ENCODE measurements at places on chromosomes 2 and 18.

DNA sequence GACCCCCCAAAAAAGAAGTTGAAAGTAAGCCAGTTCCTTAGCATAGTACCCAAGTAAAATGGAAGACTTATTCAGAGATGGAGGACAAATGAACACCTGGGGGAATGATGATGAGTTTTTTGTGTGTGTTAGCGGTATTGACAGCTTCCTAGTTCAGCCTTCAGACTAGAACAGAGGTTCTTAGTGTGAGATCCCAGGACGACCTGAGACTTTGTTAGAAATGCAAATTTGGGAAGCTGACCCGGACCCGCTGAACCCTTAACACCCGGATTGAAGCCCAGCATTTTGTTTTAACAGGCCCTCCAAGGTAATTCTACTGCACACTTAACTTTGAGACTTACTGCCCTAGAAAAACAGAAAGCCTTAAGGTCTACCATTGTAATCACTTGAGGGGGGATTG, 20.3 kb downstream of the SPOPL start:
- DNase-seq: no peak

- DNase-seq: no peak
These were observed 211.4 kb upstream of the SMIM21 start for GRCh38 chr18:75638776-75639471.

- DNase-seq: no peak
These were observed 69.8 kb downstream of the DHRS9 start for GRCh38 chr2:169139145-169139544.

GRCh38 chr18:62751341-62751821, 36.0 kb downstream of the PHLPP1 start:
- DNase-seq: no peak

GRCh38 chr2:86477349-86477748, 36.2 kb downstream of the KDM3A start:
- DNase-seq: no peak

DNA sequence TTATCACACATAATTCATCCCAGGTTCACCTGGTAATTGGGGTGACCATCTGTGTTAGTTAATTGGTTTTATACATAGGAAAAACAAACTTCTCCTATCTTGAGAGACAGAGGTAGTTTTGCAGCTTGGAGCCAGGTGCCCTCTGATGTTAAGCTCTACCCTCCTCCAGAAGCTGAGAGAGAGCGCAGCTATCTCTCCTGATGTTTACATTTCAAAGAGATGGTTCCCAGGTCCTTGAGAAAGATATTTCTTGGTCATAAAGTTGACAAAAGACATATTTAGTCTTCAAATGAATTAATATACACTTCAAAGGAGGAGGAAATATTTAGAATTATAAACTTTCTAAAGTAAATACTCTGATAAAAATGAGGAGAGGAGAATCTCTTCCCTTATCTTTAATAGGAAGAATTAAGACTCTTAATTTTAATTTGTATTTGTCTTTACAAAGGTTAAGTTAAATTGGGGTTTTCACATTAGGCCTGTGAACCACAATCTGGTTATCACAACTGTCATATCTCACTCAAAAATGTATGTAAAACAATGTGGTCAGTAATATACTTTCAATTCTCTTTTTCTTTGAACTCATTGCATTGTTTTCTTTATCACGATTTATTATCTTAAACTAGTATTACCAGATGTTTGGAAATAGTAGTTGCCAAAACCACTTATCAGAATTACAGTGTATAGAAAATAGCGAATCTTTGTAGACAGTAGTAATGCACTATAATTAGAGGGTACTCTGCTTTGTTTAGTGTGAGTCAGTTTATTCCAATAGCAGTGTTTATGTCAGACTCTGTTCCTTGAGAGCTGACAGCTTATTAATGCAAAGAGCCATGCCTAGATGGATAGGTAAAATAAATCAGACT, 26.8 kb downstream of the SERPINB4 start:
- DNase-seq: no peak

DNA sequence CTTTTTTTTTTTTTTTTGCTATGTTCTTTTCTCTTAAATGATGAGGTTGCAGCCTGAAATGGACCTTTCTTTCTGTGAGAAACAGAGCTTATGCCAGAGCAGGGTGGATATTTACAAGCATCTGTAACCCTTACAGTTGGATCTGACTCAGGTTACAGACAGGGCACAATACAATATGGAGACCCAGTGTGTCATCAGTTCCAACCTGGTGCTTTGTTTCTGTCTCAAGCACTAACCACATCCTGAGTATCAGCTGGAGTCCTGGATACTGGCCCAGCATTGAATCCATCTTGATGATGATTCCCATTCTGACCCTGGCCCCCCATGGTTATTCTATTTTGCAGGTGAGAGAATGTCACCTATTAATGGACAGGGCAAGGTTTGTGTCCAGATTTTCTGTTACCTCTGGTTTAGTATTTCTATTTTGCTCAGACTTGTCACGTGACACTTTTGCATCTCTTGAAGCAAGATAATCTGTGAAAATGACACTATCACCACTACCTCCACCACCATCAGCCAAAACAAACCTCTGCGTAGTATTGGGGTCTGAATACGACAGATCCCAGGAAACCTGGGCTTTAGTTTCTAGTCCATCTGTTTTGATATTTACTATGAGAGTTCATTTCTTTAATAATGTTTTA, 174.0 kb downstream of the CCDC85A start:
- DNase-seq: no peak

- no peak for DNase-seq
These were observed 70.1 kb downstream of the RPE start for GRCh38 chr2:210072493-210072892.

GRCh38 chr2:227394401-227394800, 6.7 kb upstream of the SCYGR1 start:
- DNase-seq: no peak

GRCh38 chr18:60047556-60047955, 147.8 kb downstream of the PMAIP1 start:
- no peak for DNase-seq

DNA sequence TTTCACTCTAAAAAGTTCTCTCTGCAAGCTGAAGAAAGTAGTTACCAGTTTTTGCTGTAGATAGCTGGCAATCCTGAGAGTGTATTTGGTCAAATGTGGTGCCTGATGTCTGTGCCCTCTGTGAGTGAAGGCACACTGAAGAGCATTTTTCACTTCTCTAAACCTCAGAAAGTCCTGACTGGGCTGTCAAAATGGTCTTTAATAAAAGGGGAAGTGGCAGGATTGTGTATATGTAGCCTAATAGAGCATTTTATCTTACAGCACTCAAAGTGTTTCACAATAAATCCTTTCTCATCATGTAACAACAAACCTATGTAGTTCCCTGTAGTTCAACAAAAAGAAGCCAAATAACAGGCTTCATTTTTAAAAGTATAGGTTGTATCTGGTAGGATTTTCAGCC, 1552.3 kb upstream of the SLC39A10 start:
- no peak for DNase-seq

DNA sequence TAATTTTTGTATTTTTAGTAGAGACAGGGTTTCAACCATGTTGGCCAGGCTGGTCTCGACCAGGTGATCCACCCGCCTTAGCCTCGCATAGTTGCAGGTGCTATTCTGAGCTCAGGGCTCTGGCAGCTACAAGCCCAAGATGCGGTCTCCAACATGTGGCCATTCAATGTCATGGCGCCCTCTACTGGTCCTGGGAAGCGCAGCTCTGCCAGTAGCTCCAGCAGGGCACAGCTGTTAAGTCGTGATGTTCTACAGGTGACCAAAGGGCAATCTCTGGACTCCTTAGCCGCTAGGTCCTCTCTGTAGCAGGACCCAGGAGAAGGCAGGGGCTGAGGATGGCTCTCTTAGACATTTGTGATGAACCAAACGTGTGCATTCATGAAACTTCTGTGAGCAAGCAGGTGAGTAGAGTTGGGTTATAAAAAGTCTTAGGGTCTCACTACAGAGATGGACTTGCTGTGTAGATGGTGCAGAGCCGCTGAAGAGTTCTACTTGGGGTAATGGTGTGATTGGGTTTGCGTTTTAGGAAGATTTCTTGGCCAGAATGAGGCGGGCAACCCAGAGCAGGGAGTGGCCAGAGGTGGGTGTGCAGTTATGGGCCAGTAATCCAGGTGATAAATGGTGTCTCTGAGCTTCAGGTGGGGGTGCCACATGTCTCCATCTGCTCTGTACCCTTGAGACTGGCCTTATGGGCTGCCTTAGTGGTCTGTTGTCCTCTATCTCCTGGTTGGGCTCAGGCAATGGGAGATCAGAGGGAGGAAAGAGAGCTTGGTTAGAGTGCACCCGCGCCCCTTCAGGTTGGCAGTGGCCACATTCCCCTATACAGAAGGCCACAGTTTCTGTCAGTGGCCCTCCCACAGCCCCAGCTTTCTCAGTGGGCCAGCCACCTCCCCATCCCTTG, 31.0 kb downstream of the IL37 start:
- DNase-seq: peak; percentile 57

DNA sequence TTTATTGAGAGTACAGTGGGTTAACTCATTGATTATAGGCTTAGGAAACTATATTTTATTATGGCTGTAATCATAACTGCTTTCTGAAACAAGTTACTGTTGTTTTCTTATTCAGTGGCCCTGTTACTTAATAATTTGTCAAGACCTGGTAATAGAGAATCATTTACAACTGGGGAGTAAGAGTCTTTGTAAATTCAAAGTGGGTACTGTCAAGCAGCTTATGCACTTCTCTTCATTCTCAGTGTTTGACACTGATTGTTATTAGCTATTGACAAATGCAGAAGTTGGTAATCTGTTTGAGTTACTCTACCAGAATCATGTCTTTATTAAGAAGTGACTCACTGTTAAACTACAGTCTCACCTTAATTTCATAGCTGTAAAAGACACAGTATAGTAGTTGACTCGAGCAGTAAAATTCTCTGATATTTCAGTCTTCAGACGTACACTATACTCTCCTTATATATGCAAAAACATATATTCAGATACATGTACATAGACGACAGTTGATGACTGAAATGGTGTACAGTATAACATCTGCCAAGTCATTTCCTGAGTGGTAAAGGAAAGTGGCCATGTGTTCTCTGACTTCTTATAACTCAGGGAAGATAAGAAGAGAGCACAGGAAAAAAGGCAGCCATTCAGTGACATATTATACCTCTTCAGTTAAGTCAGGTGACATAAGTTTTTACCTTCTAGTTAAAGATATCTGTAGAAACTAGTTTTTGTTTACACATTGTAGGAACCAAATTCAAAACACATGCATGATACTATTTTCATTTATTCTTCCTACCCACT, 36.0 kb upstream of the TTC27 start:
- DNase-seq: no peak

GRCh38 chr18:40608226-40608625, 1346.8 kb upstream of the PIK3C3 start:
- DNase-seq: no peak

DNA sequence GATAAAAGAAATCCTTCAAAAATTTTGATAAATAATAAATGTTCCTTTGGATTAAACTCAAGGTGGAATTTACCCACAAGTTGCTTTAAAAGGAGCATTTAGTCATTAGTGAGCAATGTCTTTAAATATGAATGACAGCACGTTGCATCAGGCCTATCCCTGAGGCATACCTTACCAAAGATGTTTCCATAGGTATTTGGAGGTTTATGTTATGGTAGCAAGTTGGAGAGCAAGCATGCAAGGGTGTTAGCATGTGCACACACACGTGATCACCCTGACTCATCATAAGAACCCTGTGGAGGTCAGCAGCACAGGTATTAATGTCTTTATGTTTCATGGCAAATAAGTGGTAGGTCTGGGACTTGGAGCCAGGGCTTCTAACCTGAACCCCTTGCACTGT, 159.9 kb downstream of the ACTR3 start:
- DNase-seq: no peak

Data from lower leg skin (tissue), 4 donors.